Ovary (tissue), 10 donors: ENCODE measurements at places on chromosomes 16 and 17. TPM values are rescaled to one million over a fixed set of nuclear protein-coding genes. Genes with fewer than 3 reads are reported as not detected.
A peak's percentile ranks its signal among the peaks of the same experiment; 100 is the strongest.

Gene TBC1D26
- total RNA-seq = 0.38 TPM

Gene HCRT
- total RNA-seq = not detected

DNA sequence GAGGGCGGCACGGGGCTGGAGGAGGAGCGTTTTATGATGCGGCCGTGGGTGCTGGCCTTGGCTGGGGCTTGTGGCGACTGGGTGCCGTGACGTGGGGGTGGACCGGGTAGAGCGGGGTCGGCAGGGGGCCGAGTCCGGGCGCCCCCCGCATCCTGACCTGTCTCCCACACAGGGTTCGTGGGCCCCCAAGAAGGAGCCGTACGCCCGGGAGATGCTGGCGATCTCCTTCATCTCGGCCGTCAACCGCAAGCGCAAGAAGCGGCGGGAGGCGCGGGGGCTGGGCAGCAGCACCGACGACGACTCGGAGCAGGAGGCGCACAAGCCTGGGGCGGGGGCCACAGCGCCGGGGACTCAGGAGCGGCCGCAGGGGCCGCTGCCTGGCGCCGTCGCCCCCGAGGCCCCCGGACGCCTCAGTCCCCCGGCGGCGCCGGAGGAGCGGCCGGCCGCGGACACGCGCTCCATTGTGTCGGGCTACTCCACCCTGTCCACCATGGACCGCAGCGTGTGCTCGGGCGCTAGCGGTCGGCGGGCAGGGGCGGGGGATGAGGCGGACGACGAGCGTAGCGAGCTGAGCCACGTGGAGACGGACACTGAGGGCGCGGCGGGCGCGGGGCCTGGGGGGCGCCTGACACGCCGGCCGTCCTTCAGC lies 81.6 kb downstream of the ARHGAP23 start:
- DNase-seq = peak; percentile 50

- DNase-seq = peak; percentile 30
These were observed 23.8 kb upstream of the ARHGAP44 start for GRCh38 chr17:12765548-12765947.

Gene MMP15
- total RNA-seq = 0.91 TPM

Gene GJC1
- 4.3 TPM for total RNA-seq

- no peak for DNase-seq
These were observed 96.9 kb downstream of the SKAP1 start for GRCh38 chr17:48333034-48333530.

DNA sequence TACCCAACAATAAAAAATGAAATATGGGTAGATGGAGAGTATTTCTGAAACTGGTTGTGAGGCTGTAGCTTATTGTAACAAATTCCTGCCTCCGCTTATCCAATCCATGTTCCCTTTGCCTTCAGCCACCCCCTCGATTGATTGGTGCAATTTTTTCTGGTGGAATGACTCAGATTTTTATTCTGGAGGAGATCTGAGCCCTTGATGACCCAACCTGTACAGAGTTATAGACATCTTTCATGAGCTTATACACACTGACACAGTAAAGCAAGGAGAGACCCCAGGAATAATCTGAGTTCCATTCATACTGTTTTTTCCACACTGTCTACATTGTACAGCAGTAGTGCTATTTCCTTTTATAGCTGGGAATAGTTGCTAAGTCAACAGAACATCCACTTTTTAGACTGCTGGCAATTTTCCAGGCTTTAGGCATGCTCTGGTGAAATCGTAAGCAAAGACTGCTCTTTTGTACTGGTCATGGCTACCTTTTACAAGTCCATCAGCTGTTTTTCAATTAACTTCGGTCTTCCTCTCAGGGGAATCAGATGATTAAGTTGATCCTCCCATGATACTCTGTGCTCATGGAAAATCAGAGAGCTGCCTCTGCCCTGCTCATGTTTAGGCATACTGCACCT lies 30.1 kb downstream of the CCL4 start:
- DNase-seq = no peak

- DNase-seq = no peak
These were observed 4.0 kb upstream of the DHRS13 start for GRCh38 chr17:28906706-28907438.

Gene RUSF1
- total RNA-seq = 98.4 TPM

Gene SKAP1
- total RNA-seq = 6.0 TPM

DNA sequence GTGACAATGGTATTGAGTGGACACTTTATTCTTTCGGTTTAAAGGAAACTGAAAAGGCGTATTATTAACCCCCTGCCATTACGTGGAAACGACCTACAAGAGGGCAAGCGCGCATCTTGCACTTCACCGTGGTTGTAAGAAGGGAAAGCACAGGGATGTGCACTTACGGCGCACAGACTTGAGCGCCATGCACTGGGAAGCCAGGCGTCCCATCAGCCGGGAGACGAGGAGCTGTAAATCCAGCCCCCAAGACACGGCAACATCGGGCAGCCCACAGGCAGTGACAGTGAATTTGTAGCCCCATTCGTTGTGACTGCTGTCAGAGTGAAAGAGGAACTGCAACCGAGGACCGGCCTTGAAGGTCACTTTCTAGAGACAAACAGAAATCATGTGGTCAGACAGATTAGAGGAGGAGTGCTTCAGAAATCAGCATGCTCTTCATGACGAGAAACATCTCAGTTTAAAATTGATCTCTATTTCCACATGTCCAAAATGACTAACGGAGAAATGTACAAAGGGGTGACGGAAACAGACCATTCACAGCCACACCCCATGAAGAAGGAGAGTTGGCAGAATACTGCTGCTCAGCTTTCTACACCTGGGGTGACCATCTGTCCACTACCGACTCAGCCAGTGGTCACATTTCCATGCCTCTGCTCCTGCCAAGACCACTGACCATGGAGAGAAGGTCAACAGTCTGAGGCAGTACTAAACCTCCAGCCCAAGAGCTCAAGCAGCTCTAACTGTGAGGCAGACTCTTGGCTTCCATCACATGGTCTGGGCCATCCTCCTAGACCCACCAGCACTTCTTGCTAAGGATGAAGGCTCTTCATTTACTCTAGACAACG lies 68.6 kb downstream of the ZZEF1 start:
- no peak for DNase-seq

Gene SCRN2
- 40.0 TPM for total RNA-seq

GRCh38 chr17:29143894-29144293 lies 36.3 kb downstream of the MYO18A start:
- DNase-seq = no peak

DNA sequence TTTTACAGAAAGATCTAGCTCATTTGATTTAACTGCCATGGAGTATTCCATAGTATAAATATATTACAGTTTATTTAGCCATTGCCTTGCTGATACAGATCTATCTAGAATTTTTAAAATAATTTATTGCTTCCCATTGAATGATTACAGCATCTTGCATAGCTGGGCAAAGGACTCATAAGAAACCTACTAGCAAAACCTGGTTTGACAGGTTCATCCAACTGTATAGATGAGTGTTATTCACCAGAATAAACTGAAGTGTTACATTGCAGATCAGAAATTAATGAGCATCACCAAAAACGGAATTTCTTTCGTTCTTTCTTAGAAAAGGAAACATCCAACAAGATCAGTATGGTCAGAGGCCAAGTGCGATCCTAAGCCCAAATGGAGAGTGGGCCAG lies 202.2 kb upstream of the CACNG5 start:
- DNase-seq = no peak

DNA sequence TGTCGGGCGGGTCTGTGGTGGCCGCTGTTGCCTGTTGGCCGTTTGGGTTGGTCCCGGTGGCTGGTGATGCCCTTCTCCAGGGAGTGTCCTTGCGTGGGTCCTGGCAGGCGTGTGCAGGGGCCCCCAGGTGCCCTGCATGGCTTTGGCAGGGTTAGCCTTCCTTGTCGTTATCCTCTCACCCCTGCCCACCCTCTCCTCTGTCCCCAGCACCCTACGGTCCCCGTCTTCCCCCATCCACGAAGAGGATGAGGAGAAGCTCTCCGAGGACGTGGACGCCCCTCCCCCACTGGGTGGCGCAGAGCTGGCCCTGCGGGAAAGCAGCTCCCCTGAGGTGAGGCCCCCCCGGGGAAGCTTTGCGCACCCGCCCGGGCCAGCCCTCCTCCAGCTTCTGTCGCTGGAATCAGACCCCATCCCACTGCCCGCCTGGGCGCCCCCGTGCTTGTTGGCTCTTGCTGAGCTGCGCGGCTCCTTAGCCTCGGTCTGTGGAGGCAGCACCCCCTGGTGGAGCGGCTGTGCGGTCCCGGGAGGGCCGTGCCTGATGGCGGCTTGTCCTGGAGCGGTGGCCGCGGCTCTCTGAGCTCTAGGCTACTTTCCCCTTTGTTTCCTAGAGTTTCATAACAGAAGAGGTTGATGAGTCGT lies 10.6 kb upstream of the NUDT16L1 start:
- no peak for DNase-seq

Gene TMED6
- total RNA-seq = 0.57 TPM

Gene SOST
- not detected for total RNA-seq

- DNase-seq = no peak
These were observed 5.3 kb upstream of the NOD2 start for GRCh38 chr16:50688083-50688482.

- DNase-seq = no peak
These were observed 160.2 kb downstream of the RGS9 start for GRCh38 chr17:65297384-65297783.
